ENCODE measurements at places on chromosomes 2 and 18.

DNA sequence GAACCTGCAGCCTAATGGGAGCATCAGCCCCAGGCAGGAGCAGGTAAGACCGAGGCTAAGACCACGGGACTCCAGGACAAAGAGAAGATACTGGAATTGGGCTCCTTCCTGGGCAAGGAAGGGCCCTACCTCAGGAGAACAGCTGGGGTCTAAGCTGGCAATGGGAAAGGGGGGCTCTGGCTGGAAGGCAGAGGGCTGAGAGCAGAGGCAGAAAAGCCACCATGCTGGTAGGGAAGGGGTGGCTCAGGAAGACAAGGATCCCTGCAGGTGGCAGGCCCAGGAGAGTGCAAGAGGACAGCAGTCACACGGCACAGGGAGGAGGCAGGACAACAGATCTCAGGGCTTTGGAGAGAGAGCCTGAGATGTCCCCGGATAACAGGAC, 203.5 kb downstream of the NDUFA10 start:
- DNase-seq: no peak

DNA sequence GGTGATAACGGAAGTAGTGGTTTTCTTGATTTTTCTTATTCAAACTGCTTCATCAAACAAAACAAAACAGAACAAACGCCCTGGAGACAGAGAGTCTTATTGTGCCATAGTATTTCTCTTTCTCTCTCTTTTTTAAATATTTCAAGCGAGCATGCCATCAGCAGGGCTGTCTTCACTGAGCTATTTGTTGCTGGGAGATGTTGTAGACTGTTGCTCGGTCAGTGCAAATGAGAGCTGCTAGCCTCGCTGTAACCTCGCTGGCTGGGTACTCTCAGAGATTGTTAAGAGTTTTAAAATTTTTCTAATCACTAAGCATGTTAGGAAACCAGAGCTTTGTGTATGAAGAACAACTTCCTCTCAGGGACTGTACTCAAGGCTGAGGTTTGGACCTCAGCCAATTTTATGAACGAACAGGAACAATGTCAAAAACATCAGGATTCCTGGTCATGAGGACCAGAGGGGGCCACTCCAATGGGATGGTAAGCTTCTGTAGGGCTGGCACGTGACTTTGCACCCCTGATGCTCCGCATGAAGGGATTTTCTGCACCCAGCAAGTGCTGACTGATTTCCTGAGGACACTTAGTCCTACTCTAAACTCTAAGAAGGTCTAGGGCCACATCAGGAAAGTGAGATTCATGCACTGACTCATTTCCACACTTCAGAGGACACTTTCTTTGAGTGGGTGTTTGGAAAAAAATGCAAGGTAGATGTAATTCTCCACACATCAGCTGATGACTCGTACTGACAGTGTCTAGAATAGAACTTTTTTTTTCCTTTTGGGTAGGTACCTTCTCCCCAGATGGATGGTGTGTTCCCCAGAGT, 59.8 kb upstream of the IL1R1 start:
- peak; percentile 55 for DNase-seq

- DNase-seq: no peak
Observed at GRCh38 chr2:226351711-226352110, 447.9 kb downstream of the IRS1 start.

DNA sequence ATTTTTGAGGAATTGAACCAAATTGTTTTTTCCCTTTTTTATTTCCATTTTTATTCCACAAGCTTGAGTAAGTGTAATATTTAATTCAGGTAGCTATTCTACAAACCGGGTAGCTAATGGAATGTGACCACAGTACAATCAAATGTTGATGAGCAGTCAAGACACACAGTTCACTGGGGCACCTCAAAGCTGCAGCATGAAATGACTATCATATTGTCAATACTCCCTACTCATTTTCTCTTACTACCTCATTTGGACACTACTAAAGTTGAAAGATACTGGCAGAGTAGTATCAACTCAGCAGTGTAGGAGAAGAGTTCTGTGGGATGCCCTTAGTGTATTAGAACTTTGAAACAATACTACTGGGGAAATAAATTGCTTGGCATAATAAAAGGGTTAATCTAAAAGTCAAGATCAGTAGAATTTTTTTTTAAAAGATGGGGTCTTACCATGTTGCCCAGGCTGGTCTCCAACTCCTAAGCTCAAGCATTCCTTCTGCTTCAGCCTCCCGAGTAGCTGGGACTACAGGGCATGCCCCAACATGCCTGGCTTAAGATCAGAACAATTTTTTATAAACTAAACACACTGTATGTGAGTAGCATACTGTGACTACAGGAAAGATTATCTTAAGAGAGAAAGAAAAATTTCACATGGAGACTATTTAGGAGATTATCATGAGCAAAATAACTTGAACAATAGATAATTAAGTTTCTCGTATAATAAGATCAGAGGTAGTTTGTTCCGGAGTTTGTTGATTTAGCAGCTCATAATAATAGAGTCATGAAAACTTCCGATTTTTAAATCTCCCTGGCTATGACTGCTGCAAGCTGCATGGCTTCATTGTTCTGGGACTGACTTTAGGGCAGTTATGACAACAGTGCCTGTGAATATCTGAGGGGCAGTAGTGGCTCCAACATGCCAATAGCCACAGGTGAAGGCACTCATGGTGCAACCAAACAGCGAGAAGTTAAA, 43.7 kb downstream of the MYO3B start:
- no peak for DNase-seq

- DNase-seq: peak; percentile 62
Observed at GRCh38 chr2:217922101-217923006, 80.4 kb downstream of the TNS1 start.

GRCh38 chr2:122100756-122101155, 345.3 kb downstream of the TSN start:
- DNase-seq: no peak

GRCh38 chr2:231970461-231970860, 8.9 kb downstream of the DIS3L2 start:
- no peak for DNase-seq

DNA sequence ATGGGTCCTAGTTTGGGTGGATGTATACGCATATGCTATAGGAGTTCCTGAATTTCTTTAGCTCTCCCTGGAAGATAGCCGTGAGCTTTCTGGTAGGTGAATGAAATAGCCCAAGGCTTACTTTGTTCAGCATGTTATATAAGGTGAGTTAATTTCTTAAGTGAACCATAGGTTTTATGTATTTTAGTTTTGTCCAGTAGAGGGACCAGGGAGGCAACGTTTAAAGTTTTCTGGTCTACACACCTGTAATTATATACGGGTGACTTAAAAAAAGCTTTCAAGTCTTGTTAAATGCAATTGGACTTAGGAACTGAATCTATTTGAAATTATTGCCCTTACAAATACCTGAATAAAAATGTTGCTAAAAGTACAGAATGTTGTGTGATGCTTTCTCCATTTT, 402.5 kb upstream of the DDX18 start:
- DNase-seq: no peak

- DNase-seq: no peak
Observed at GRCh38 chr2:147589127-147589526, 255.7 kb upstream of the ACVR2A start.

DNA sequence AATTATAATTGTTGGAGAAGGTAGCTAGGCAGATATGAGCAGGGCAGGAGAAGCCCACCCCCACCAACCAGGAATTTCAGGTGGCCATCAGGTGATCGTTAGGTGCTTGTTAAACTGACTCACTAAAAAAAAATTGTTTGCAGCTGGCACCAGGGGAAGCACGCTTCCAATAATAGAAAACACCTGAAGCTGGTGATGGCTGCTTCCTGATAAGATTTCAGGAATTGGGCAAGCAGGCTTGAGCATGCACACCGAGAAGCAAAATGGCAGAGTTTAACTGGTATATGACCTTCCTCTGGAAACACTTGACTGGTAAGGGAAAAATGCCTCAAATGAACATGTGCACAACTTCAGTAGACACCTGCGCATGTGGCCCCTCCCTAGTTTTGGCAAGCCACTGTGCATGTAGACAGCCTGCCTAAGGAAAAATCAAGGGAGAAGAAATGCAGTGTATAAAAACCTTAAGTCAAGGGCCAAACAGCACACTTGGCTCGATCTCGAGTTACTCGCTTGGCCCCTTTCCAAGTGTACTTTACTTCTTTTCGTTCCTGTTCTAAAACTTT, 292.8 kb downstream of the CCDC85A start:
- no peak for DNase-seq

DNA sequence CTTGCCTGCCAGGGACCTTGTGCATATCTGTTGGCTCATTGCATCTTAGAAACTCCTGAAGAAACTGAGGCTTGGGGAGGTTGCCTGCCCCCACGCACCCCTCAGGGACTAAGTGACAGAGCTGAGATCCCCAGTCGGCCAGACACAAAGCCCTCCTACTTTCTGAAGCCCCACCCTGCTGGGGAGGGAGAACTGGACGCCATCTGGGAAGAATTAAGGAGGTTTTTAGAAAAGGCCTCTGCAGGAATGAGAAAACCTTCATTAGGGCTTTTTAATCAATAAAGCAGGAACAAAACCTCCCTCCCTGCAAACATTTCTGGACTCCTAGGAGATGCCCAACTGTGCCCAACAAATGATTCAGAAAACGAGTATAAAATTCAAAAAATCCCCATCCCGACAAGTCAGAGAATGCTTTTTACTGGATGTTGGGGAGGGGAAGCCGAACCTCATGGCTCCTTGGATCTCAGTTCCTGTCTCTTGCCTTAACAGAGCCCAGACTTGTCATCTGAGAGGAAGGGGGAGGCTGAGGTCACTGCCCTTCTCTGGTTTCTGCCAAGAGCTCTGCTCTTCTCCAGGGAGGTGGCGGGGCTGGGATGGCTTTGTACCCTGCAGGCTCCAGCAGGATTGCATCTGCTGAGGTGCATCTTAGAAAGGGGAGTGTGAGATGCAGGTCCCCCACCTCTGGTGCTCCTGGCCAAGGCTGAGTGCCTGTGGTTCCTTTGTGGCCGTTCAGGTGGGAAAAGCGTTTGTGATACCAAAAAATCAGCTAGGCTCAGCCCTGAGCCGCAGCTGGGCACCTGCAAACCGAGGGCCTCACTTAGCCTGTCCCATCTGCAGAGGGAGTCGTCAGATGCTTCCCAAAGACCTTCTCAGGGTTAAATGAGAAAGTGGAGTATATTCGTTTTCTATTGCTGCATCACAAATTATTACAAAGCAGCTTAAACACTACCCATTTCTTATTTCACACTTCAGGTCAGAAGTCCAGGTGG, 142.4 kb downstream of the ZFP36L2 start:
- peak; percentile 63 for DNase-seq

GRCh38 chr2:221293949-221294742, 278.0 kb downstream of the EPHA4 start:
- DNase-seq: no peak

DNA sequence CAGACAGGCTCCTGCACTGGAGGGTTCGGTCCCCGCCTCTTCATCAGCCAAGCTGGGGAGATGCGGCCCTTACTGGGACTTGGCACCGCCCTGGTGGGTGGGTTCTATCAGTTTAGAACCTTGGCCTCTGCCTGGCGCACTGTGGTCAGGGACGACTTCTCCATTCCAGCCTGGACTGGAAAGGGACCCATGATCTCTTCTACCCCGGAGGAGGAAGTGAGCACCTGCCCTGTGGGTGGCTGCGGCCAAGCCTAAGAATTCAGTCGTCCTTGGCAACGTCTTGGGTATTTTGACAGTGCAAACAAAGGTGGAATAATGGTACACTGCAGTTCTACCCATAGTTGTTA, 106.9 kb upstream of the CD302 start:
- DNase-seq: no peak

DNA sequence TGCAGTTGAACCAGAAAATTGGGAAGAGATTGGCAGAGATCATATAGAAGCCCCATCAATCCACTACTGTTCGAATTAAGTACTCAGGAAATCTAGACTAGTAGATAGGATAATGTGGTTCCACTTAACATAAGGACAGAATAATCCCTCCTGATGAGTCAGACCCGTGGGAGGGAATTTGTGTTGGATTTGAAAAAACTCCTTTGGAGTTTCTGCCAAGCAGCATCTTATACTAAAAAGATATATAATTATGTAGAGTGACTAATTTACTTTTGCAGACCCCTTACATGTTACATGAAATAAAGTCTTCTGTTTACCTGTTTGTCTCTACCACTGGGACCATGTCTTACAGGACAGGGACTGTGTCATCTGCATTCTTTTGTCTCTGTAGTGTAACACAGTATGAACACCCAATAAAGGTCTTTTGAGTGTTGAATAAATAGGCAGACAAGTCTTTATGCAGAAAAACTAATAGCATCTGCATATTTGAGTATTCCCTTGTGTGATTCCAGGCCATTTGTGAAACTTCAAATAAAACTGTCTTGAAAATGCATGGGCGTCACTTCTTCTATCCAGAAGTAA, 122.6 kb upstream of the DNAJC10 start:
- DNase-seq: peak; percentile 42

- no peak for DNase-seq
Observed at GRCh38 chr18:55420665-55421307, 167.2 kb downstream of the TCF4 start.

DNA sequence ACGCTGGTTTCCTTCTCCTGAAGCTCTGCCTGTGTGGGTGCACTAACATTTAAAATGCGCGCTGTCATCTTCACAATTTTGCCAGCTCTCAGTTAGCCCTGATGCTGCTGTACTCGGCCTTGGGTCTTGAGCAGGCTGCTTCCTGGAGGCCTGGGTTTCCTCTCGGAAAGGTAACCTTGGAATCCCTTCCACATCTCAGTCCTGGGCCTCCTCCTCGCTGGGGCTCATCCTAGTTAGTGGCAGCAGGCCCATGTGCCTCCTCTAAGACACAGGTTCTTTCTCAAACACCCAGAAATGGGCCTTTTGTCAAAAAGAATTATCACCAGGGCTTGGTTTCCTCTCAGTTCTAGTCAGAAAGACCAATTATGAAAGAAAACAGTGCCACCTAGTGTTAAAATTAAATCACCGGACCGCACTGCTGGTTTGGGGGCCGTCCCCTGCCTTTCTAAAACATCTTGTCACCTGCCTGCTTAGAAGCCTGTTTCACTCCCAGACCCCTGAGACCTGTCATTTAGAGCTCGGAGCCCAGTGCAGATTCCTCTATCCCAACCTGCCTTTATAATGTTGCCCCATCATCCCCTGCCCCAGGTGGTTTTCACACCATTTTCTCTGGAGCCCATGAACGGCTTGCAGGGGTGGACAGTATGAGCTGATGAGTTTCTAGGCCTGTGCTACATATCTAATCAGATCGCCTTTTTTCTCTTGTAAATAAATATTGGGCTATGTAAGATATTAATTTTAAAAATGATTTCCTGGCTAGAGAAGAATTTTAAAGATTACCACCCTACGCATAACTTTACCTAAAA, 42.4 kb downstream of the HK2 start:
- peak; percentile 73 for DNase-seq

DNA sequence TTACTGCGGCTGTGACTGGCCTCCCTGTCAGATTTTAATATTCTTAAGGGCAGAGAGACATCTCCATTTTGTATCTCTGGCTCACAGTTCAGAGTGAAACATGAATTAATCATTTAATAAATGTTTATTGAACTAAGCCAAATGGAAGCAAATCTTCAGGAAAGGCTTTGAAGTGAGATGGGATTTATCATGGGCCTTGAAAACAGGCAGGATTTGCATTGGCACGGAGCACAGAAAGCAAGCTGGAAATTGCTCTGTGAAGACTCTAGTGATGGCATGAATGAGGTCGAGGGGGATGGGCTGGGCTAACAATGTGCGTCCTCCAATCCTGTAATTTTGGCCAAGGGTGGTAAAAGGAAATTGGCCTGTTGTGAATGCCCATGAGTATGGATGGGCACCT, 369.8 kb upstream of the SOX11 start:
- no peak for DNase-seq

All from AG20443 (cell line).